ENCODE measurements at places on chromosomes 16 and 17.

DNA sequence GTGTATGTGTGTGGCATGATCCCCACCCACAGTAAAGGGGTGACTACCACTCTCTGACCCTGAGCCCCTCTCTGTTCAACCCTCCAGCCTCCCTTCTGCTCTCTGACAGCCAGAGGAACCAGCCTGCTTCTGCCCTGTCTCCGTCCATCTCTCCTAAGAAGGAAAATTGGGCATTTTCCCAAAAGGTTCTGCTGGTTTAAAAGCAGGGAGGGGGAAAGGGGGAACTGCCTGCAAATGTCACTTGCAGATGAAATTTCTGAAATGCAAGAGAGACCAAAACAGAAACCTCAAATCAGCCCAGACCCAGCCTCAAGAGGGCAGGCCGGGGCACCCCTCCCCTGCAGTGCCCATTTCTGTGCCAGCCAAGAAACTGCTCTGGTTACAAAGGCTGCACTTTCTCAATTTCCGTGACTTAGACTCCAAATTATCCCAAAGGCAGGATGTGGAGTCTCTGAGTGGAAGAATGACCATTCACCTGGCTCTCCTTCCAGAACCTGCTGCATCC, 197.9 kb downstream of the RBFOX3 start:
- no peak for DNase-seq

GRCh38 chr16:72018470-72018869, 9.9 kb downstream of the DHODH start:
- no peak for DNase-seq

DNA sequence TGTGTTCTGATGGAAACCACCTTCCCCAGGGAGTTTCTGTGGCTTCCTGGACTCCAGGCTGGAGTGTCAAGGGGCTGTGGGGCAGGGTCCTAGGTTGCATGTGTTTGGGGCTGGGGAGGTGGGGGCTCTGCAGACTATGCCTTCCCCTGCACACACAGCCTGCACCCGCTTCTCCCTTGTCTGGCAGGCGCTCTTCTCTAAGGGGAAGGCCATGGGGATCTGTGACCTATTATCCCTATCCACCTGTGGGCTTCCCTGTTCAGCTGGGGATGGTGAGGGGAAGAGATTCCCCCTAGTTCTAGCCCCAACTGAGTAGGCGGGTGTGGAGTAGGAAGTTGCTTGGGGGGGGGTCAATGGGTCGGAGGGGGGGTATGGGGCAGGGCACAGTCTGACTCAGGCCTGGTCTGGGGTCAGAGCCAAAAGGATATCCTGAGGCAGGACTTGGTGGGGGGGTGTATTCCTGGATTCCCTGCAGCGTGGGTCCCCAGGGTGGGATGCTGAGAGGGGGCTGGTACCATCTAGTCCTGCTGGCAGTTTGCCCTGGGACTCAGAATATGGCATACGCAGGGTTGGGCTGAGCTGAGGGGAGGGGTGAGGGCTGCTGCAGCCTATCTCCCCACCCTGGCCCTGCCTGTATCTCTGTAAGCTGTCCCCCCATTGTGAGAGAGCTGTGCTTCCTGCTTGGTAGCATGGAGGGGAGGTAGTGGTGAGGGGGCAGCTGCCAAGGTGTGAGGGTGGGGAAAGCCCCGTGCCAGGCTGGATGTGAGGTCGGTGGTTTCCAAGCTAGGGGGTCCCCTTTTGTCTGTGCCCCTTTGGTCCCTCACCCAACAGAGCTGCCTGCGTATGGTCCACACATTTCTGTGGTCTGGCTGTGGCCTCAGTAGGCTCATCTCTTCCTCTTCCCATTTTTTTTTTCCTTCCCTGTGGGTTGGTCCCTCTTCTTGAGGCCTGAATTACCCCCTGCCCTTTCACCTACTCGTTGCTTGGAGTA, 14.7 kb downstream of the RARA start:
- DNase-seq = peak; percentile 50

- DNase-seq = no peak
These were observed 57.8 kb downstream of the STH start for GRCh38 chr17:46056800-46057304.

- DNase-seq = no peak
These were observed 10.5 kb downstream of the PIK3R6 start for GRCh38 chr17:8856869-8857575.

- DNase-seq = peak; percentile 89
These were observed 23.8 kb downstream of the SPHK1 start for GRCh38 chr17:76408037-76408849.

GRCh38 chr16:70438585-70438968, 323 bp downstream of the ST3GAL2 start:
- no peak for DNase-seq

- DNase-seq = no peak
These were observed 73.3 kb upstream of the IRX6 start for GRCh38 chr16:55250701-55251100.

GRCh38 chr16:56688762-56689161, 6.5 kb downstream of the MT1X start:
- no peak for DNase-seq

- no peak for DNase-seq
These were observed 163.2 kb downstream of the AXIN2 start for GRCh38 chr17:65398040-65398787.

DNA sequence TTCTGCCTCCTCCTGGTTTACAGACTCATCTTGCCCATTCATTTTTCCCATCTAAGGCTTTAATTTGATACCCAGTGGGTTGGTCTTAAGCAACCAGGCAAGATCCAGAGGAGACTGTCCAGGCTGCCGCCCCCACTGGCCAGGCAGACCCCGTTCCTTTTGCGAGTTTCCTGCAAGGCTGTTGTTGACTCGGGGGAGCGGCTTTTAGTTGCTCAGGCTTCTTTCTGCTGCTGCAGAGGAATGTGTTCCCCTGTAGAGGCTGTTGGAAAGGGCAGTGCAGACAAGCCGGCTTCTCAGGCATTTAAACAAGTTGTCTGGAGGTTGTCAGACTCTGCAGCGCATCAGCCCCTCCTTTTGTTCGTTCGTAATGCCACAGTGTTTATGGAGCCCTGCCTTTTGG, 231.2 kb downstream of the PRKCA start:
- DNase-seq = peak; percentile 55

DNA sequence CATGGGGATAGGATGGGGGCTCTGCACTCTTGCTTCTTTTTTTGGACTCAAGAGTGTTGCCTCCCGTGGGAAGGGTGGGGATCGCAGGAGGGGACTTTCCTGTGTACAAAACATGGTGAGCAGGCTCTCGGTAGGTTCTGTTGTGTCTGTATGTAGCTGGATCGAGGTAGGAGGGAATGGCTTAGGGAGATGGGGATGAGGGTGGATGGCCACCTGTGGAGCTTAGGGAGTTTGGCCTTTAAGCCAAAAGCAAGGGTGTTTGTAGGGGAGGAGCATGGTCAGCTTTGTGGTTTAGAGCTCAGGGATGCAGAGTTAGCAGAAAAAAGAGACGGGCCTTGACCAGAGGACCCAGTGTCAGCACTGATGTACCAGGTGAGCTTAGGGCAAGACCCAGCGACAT, 11.0 kb upstream of the EDC4 start:
- DNase-seq = no peak

GRCh38 chr16:17277981-17278381, 192.8 kb downstream of the XYLT1 start:
- peak; percentile 69 for DNase-seq

DNA sequence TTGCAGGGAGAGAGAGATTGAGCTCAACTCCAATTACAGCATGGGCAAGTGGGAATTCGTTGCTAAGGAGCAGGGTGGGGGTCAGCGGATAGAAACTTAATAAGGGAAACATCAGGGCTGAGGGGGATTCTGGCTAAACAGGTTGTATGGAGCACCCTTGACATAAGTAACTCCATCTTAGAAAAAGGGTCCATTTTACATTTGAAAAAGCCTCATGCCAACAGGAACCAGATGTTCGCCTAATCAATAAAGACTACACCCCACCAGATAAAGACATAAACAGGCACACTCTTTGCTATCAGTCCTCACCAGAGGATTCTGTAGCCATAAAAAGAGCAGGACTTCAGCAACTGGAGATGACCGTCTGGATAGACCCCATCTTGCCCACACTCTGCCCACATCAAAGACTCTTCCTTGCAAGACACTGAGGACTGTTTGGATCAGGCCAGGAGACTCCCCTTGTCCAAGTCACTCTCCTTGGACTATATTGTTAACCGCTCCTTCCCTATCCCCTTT, 1.6 kb upstream of the LRRC75A start:
- no peak for DNase-seq

GRCh38 chr17:34443619-34444469, 80.8 kb upstream of the CCL1 start:
- DNase-seq = peak; percentile 82

GRCh38 chr17:39921323-39921722, 2.9 kb upstream of the GSDMB start:
- DNase-seq = peak; percentile 12

- DNase-seq = no peak
These were observed 309 bp downstream of the DNAH2 start for GRCh38 chr17:7717756-7718350.

DNA sequence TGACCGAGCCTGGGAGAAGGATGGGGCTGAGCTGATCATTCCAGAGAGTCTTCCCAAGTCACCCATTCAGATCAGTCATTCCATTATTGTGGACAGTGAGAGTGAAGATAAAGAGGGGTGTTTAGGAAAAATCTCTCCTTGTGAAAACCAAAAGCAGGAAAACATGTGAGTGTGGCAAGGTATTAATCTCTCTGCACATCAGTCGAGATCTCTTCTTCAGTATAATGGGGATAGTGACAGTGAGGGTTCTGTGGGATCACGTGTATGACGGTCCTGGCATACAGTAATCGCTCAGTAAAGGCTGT, 35.4 kb downstream of the CHD9 start:
- no peak for DNase-seq

GRCh38 chr17:76565728-76566612, 19.7 kb downstream of the ST6GALNAC2 start:
- DNase-seq = peak; percentile 38

DNA sequence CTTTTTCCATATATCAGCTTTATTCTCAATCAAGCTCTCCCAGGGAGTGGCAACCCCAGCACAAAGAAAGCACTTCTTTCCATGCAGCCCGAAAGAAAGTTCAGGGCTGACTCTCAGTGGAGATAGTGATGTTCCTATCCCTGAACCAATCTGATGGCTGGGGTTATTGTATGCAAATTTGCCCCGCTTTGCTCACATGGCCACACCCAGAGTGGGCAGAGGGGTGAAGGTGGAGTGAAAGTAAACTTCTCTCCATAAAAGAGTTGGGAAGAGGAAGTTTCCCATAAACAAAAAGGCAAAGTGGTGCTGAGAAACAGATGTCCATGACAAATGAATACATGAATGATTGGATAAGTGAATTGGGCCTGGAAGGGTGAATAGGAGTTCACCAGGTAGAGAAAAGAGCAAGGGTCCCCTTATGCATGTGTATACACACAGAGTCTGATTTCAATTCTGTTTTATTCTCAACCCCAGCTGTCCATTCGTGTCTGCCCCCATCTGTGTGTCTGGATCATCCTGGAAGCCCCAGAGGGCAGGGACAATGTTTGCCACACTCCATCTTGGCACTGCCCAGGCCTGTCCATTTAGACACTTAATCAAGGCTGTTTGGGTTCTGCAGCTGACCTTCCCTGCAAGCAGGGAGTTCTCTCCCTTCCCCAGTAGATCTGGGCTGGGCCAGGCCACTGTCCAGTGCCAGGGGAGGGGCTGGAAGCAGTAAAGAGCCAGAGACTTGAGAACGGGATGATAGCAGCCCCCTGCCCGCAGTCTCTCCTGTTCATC, 14.1 kb upstream of the NGFR start:
- no peak for DNase-seq

DNA sequence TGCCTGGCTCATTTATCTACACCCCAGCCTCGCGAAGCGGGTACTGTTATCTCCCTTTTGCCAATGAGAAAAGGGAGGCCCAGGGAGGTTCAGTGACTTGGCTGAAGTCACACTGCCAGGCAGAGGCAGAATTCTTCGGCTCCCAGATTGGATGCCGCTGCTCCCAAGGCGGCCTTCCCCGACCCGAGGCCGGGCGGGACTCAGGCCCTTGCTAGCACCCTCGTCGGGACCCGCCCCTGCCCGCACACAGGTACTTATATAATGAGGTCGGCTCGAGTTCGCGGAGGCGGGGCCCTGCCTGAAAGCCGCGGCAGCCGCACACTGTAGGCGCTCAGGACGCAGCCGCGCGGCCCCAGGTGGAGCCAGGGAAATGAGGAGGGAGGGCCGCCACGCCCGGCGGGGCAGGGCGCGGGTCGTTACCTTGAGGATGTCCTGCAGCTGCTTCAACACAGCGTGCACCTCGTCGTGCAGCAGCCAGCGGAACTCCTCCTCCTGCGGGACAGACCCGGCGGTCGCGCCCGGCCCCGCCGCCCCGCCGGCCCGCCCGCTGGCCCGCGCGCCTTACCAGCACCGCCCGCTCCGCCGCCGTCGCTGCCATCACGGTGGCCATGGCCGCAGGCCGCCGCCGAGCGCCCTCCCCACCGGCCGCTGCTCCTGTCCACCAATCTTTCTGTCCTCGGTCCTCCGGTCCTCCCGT, at the start of gene ROGDI:
ROGDI (minus strand) TSS at position 672 of the 697 bp plus-strand sequence; CDS start at position 610, 62 bp downstream.
- DNase-seq = peak; percentile 96

DNA sequence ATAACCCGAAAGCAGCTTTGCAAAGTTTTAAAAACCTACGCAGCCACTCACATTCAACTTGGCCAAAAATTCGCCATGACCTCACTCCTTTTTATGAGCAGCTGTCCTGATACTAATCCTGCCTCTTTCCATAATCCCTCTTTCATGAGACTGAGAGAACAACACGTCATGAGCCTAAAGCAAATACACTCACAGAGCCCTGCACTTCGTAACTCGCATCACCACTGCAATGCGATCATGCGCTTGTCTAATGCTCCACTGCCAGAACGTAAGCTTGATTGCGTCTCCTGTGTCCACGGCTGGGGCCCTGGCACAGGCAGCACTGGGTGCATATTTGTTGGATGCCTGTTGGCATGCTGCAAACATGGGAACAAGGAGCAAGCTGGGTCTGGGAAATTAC, 36.2 kb downstream of the CDRT4 start:
- DNase-seq = no peak

DNA sequence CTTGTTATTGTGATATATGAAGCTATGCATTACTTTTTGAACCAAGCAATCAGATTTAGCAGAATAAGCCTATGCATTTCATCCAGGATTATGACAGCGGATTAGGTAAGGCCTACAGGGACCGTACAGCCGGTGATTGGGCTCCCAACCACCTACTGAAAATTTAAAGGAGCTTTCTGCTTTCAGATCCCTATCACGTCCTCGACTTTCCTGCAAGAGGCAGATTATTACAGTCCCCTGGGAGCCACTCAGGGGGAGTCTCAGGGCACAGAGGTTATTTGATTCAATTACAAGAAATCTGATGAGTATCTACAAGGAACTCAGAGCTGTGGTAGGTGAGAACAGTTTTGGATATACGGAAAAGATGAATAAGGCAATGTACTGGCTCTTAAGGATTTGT, 80.7 kb downstream of the HS3ST3B1 start:
- DNase-seq = no peak

GRCh38 chr16:51898872-51899271, 648.1 kb downstream of the TOX3 start:
- no peak for DNase-seq

DNA sequence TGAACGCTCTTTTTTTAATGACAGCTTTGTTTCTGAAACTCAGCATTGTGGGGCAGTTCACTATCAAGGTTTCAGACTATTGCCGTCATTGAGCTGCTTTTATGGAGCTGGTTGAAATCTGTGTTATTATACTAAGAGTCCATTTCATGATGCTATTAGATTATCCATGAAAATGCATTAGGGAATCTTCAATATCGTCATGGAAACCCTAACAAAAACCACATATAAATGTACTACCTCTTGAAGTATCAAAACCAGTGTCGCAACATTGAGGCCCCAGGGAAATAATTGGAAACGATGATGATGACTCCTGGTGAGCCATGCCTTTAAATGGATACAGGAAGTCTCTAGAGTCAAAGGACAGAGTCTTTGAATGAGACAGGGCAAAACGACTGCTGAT, 231.6 kb upstream of the CPHXL start:
- DNase-seq = no peak

- no peak for DNase-seq
These were observed 70.3 kb downstream of the SDR42E1 start for GRCh38 chr16:81940781-81941560.

All from H7 (cell line).